Body of pancreas (tissue), 4 donors: ENCODE measurements at places on chromosomes 12 and 14.

DNA sequence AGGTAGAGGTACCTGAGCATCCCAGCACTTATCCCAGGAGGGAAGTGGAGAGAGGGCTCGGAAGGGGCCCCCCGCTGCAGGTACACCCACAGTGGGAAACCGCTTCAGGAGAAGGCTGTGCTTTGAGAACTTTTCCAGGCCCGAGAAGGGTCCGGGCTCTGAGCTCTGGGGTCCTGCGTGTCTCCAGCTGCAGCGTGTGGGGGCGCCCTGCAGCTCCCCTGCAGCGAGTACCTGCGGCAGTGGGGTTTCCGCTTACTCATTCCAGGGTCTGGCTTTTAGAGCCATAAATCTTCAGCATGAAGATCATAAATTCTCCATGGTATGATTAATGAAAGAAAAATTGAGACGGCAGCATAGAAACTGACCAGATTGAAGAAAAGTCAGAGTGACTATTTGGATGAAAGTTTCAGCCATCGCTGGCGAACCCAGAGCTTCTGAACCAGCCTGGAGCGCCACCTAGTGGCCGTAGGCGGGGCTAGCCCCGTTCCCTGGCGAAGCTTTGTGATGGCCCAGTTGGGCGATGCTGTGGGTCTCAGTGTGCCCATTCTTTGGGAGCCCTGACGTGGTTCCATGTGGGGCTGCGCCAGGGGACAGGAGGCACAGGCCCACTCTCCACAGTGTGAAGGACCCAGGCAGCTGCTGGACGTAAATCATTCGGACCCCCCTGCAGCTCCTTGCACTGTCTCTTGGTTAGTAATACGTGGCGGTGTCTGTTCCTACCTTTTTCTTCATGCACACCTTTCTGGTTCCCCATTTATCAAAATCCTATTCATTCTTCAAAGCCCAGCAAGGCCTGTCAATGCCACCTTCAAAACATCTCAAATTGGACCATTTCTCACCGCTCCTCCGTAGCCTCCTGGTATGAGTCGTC, 198.2 kb downstream of the TSPAN9 start:
- DNase-seq, result peak; percentile 85

- DNase-seq, result no peak
Observed at GRCh38 chr12:6953442-6954315, 2.5 kb downstream of the PTPN6 start.

DNA sequence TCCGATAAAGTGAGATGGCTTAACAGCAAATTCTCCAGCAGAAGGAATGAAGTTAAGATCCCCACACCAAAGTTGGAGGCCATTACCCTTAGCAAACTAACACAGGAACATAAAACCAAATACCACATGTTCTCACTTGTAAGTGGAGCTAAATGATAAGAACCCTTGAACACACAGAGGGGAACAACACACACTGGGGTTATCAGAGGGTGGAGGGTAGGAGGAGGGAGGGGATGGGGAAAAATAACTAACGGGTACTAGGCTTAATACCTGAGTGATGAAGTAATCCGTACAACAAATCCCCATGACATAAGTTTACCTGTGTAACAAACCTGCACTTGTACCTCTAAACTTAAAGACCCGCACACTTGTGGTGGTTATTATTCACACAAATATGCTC, 240.4 kb upstream of the NAV3 start:
- DNase-seq, result no peak

DNA sequence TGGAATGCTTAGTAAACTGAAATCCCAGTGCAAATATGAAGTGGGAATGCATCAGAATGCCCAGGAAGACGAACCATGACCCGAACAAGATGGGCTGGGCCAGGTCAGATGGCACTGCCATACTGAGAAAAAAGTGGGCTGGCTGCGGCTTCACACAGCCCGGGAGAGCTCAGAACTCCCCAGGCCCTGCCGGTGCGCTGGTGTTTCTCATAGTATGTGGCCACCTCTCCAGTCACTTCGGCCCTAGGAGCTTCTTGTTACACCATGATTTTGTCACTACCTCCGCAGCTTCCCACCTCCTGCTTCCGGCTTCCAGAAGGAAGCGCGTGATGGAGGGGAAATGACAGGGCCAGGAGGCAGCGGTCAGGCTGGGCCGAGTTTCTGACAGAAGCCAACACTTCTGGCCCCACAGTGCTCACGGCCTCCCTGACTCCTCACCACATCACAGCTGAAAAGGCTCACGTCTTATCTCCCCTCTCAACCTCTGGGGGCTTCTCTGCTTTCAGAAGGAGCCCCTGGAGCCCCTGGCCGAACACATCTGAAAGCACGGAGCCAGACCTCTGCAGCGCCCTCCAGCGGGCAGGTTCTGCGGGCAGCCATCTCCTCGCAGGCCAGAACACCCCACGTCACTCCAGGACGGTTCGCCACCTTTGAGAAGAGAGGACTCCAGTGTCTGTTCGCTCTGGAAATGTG, 30.7 kb downstream of the DAD1 start:
- DNase-seq, result no peak
